Smooth muscle cell of trachea (primary cell): ENCODE measurements at places on chromosomes 6 and 20. TPM values are rescaled to one million over a fixed set of nuclear protein-coding genes. Genes with fewer than 3 reads are reported as not detected.

HLA-G gene
- total RNA-seq: 0.17 TPM in 1 of 2 replicates, not detected in the other

FILIP1 gene
- 0.29 and 0.83 TPM in 2 replicates for total RNA-seq

HAO1 gene
- total RNA-seq: not detected in 2 replicates

FBXL4 gene
- 15.0 and 15.7 TPM in 2 replicates for total RNA-seq

MTFR2 gene
- 0.66 and 2.9 TPM in 2 replicates for total RNA-seq

TLDC2 gene
- total RNA-seq: 0.15 TPM in 1 of 2 replicates, not detected in the other

CFB gene
- 24.1 and 45.0 TPM in 2 replicates for total RNA-seq

POLR3F gene
- total RNA-seq: 11.5 and 18.0 TPM in 2 replicates

ABHD16B gene
- total RNA-seq: not detected in 2 replicates

PRR18 gene
- total RNA-seq: not detected in 2 replicates

COMMD7 gene
- 32.3 and 33.6 TPM in 2 replicates for total RNA-seq

MUC21 gene
- not detected in 2 replicates for total RNA-seq

NSFL1C gene
- 19.8 and 35.3 TPM in 2 replicates for total RNA-seq

HS3ST5 gene
- total RNA-seq: not detected in 2 replicates

CLDN20 gene
- total RNA-seq: not detected in 2 replicates

MEI4 gene
- not detected in 2 replicates for total RNA-seq

NTSR1 gene
- total RNA-seq: 0.66 and 1.3 TPM in 2 replicates

C6orf58 gene
- 0.15 TPM in 1 of 2 replicates, not detected in the other for total RNA-seq

GRM4 gene
- under 0.01 TPM in 1 of 2 replicates, not detected in the other for total RNA-seq

GABRR2 gene
- 0.15 TPM in 1 of 2 replicates, not detected in the other for total RNA-seq

E2F1 gene
- total RNA-seq: 1.8 and 4.5 TPM in 2 replicates

PPP1R3G gene
- total RNA-seq: 3.3 and 6.8 TPM in 2 replicates

SLC32A1 gene
- total RNA-seq: not detected in 2 replicates

NFKBIL1 gene
- 23.3 and 41.0 TPM in 2 replicates for total RNA-seq

TMEM30A gene
- total RNA-seq: 172 and 185 TPM in 2 replicates

ENPP1 gene
- 18.0 and 42.0 TPM in 2 replicates for total RNA-seq

HLA-DQA1 gene
- total RNA-seq: not detected in 2 replicates

C6orf120 gene
- total RNA-seq: 54.3 and 60.0 TPM in 2 replicates

ZBP1 gene
- not detected in 2 replicates for total RNA-seq

HLA-DRA gene
- total RNA-seq: 0.15 and 0.17 TPM in 2 replicates

HTR1B gene
- 0.15 and 0.17 TPM in 2 replicates for total RNA-seq

MYO6 gene
- total RNA-seq: 15.9 and 18.6 TPM in 2 replicates

ARMC2 gene
- total RNA-seq: 2.2 and 3.1 TPM in 2 replicates

C4B gene
- total RNA-seq: 6.4 and 6.8 TPM in 2 replicates

VPS16 gene
- 60.9 and 61.9 TPM in 2 replicates for total RNA-seq

ZCCHC3 gene
- 10.3 and 13.2 TPM in 2 replicates for total RNA-seq

TDRD6 gene
- total RNA-seq: 0.15 and 0.17 TPM in 2 replicates

SIGLEC1 gene
- total RNA-seq: not detected in 2 replicates

PTGIS gene
- total RNA-seq: 56.0 and 255 TPM in 2 replicates

IPCEF1 gene
- total RNA-seq: under 0.01 and 0.58 TPM in 2 replicates

TCF15 gene
- total RNA-seq: not detected in 2 replicates

THBD gene
- total RNA-seq: 27.3 and 37.7 TPM in 2 replicates

MOXD1 gene
- 118 and 199 TPM in 2 replicates for total RNA-seq

SSTR4 gene
- not detected in 2 replicates for total RNA-seq

L3MBTL3 gene
- total RNA-seq: 5.2 and 5.8 TPM in 2 replicates

TMEM217 gene
- total RNA-seq: 1.5 and 1.8 TPM in 2 replicates

MAP7 gene
- total RNA-seq: 0.58 and 2.0 TPM in 2 replicates

CCM2L gene
- not detected in 2 replicates for total RNA-seq
